ENCODE measurements at places on chromosomes 4 and X.

- DNase-seq: no peak
These were observed 8.4 kb upstream of the MTNR1A start for GRCh38 chr4:186563761-186564160.

DNA sequence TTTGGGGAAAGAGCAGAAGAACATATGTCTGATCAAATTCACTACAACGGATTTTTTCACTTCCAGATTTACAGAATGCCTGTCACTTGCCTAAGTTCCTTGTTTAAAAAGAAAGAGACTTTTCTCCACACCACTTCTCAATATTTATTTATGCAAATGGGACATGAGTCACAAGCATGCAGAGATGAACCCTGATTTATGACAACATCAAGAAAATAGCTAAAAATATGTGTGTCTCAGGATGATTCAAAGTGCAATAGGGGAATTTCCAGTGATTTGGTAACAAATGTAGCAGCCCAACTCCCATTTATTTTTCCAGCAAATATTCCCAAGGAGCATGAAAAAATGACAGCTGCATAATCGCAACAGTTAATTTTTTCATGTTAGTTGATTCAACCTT is 180.4 kb upstream of the FAT1 start:
- DNase-seq: no peak

DNA sequence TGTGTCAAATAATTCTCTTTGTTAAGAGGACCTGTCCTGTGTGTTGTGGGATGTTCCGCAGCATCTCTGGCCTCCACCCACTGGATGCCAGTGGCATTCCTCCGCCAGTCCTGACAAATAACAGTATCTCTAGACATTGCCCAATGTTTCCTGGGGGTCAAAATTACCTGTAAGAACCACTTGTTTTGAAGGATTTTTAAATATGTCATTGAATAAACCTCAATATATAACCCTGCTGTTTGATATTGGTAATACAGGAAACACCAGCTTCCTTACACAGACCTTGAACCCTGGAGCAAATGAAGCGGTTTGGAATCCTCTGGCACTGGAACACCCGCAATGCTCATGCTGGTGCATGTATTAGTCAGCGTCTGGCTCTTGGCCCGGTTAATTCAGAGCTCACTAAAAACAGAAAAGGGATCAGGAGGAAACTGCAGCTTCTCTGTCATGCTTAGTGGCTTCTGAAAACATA is 101.3 kb downstream of the TBL1X start:
- no peak for DNase-seq

- no peak for DNase-seq
These were observed 72.7 kb downstream of the NAA11 start for GRCh38 chr4:79253168-79253567.

GRCh38 chr4:125736057-125736456 is 421.3 kb downstream of the FAT4 start:
- DNase-seq: no peak
